ENCODE measurements at places on chromosomes 2 and 18. TPM values are rescaled to one million over a fixed set of nuclear protein-coding genes. Genes with fewer than 3 reads are reported as not detected.

GRCh38 chr2:74007711-74008110 is 23.0 kb downstream of the TET3 start:
- H3K27ac ChIP-seq = no peak overlapping the region

- H3K4me3 ChIP-seq = no peak overlapping the region
- no peaks in the 10 kb centered on the region for H3K36me3 ChIP-seq
- no peak for DNase-seq
- no peak overlapping the region for H3K27ac ChIP-seq
- no peaks in the 10 kb centered on the region for H3K27me3 ChIP-seq
- H3K4me1 ChIP-seq = peaks cover 21% of the 10 kb centered on the region
Measured at GRCh38 chr2:168224346-168224745, 23.0 kb downstream of the STK39 start.

DNA sequence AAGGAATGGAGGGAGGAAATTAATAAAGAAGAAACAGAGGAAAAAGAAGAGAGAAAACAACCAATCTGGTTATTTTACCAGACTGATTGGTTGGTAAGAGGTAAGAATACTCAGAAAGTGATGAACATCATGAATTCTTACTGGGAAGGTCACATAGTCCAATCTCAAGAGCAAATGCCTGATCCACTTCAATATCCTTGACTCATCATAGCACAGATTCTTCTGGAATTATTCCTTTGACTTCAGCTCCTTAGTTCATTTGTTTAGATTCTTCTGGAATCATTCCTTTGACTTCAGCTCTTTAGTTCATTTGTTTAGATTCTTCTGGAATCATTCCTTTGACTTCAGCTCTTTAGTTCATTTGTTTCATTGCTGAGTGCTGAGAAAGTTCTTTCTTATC is 2030.6 kb upstream of the CELF4 start:
- H3K4me1 ChIP-seq = no peaks in the 10 kb centered on the region
- no peak for DNase-seq
- no peak overlapping the region for H3K27ac ChIP-seq
- no peaks in the 10 kb centered on the region for H3K36me3 ChIP-seq

- H3K27me3 ChIP-seq = no peaks in the 10 kb centered on the region
- H3K27ac ChIP-seq = no peak overlapping the region
- peaks cover 30% of the 10 kb centered on the region for H3K4me1 ChIP-seq
- DNase-seq = no peak
Measured at GRCh38 chr18:44733069-44733753, 52.5 kb downstream of the SETBP1 start.

DNA sequence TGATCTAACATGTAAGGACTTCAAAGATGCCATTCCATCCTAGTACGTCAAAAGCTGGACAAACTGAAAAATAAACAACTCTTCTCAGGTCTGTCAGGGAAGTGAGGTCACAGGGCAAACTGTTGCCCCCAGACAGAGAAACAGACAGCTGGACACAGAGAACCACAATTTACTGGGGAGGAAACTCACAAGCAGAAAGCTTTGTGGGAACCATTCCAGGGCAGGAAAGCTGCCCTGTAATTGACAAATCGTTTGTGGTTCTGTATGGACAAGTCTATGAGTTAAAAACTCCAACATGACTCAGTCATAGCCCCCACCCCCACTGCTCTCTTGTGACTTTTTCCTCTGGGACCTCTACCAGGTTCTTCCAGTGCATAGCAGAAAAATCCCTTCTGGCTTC is 28.4 kb downstream of the MCEE start:
- no peaks in the 10 kb centered on the region for H3K4me1 ChIP-seq
- H3K4me3 ChIP-seq = no peak overlapping the region
- no peak overlapping the region for H3K27ac ChIP-seq

DNA sequence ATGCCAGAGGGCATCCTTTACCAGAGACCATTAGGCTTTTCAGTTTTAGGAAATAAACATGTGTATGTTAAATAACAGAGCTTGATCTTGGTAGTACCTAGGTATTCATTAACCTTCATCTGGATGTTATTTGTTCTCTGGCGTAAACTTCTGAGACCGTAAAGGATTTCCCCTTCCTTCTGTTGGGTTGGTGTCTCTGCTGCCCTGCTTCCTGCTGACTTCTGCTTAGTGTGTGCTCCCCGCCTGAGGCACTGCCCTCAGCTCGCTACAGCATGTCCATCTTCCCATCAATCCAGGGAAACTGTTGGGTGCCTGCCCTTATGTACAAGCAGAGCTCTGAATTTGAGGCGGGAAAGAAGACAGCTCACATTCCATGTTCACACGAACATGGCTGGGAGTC is 177.9 kb downstream of the TPGS2 start:
- no peak overlapping the region for H3K27ac ChIP-seq
- DNase-seq = no peak
- H3K4me3 ChIP-seq = no peak overlapping the region

Gene ABHD1
- 0.47 TPM for total RNA-seq

DNA sequence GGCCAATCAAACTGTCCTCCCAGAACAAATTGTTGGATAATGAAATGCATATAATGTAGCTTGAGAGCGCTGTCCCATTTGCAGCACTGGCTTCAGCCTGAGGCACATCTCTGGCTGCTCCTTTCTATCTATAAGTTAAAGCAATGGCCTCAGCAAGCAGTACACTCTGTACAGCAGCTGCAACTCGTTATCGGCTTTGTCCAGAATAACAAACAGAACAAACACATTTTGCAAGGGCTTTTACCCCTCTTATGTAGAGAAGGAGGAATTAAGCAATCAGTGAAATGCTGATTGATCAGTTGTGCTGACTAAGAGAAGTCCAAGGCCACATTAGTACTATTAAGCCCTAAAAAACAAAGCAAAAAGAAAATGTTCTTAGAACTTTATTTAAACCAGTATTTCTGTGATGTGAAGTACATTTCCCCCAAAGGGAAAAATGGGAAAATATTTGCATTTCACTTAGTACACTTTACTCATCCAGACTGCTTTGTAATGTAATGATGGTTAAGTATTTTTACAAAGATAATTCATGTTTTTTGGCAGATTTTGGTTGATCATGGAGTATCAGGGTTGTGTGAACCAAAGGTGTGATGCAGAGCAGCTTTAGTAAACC is 15.0 kb upstream of the CPS1 start:
- no peaks in the 10 kb centered on the region for H3K36me3 ChIP-seq
- H3K4me1 ChIP-seq = peaks cover 26% of the 10 kb centered on the region
- H3K27me3 ChIP-seq = no peaks in the 10 kb centered on the region
- H3K4me3 ChIP-seq = no peak overlapping the region

- H3K27ac ChIP-seq = no peak overlapping the region
- no peak overlapping the region for H3K4me3 ChIP-seq
- DNase-seq = no peak
- no peaks in the 10 kb centered on the region for H3K27me3 ChIP-seq
- no peaks in the 10 kb centered on the region for H3K36me3 ChIP-seq
- peaks cover 8% of the 10 kb centered on the region for H3K4me1 ChIP-seq
Measured at GRCh38 chr18:6624271-6624660, 105.2 kb upstream of the ARHGAP28 start.

DNA sequence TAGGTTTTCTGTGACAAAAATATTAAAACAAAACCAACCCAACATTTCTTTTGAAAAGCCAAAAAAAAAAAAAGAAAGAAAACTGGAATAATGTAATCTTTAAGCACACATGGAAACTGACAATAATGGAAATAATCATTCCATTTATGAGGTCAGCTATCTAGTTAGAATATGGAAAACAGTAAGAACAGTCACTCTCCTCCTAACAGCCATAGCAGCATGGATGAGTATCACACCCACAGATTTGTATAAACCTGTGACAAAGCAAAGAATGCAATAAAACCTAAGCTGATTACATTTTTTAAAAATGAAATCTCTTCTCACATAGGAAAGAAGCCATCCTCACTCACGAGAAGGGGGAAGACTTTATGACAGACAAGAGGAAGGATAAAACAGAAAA is 437.8 kb downstream of the NYAP2 start:
- H3K4me3 ChIP-seq = no peak overlapping the region
- no peaks in the 10 kb centered on the region for H3K27me3 ChIP-seq
- no peak for DNase-seq
- H3K27ac ChIP-seq = no peak overlapping the region
- H3K36me3 ChIP-seq = no peaks in the 10 kb centered on the region
- no peaks in the 10 kb centered on the region for H3K4me1 ChIP-seq

Gene NT5C1B
- not detected for total RNA-seq

DNA sequence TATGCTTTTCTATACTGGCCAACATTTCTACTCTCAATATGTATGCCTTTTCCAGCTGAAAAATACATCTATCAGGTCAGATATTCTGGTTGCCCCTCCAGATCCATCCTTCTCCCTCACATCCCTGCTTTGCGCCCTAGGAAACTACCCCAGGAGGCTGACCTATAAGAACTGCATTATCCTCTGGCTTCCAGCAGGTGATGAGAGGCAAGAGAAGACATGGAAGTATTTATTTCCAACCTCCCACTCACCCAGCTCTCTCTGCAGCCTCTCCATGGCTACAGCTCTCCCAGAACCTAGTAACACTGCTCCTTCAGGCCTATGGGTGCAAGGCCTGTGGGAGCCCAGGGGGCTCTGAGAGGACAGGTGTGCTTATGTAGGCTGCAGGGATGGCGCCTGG is 42.9 kb downstream of the ARID5A start:
- H3K36me3 ChIP-seq = no peaks in the 10 kb centered on the region
- no peaks in the 10 kb centered on the region for H3K4me1 ChIP-seq
- DNase-seq = no peak

Gene FAM161A
- total RNA-seq = 3.6 TPM

- H3K4me3 ChIP-seq = no peak overlapping the region
- no peak overlapping the region for H3K27ac ChIP-seq
- DNase-seq = no peak
- H3K4me1 ChIP-seq = peaks cover 6% of the 10 kb centered on the region
- no peaks in the 10 kb centered on the region for H3K36me3 ChIP-seq
Measured at GRCh38 chr2:44545005-44545404, 183.3 kb downstream of the CAMKMT start.

DNA sequence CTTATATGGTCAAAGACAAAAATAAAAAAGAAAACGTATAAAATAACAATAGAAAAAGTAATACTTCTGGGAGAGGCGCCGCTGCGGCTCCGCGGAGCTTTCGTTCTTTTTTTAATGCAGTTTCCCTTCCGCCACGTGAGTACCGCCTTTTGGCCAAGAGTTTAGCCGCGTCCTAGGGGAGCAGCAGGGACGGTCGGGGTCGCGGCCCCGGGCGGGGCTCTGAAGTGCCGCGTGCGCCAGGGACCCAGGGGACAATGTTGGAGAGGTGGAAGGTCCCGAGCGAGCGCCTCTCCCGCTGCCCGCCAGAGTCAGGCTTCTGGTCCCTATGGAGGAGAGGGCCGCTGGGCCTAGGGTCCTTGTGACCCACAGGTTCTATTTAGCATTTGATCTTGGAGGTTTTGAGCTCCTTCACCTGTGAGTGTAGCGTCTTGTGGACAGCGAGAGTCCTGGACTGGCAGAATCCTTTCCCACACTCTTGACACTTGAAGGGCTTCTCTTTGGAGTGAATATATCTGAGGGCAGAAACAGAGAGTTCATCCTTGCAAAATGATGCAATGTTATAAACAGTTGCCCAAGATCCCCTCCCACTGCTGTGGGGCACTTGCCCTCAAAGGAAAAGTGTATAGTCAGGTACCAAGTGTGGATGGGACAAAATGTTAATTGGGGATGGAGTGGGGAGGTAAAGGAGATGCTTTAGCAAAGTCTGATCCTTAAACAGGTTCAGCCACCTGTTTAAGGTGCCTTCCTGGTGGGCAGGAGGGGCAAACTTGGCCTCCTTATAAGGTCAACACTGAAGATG is 6.3 kb downstream of the OSR1 start:
- H3K4me1 ChIP-seq = peaks cover 12% of the 10 kb centered on the region
- no peaks in the 10 kb centered on the region for H3K36me3 ChIP-seq
- no peak for DNase-seq
- H3K27me3 ChIP-seq = no peaks in the 10 kb centered on the region
- H3K4me3 ChIP-seq = no peak overlapping the region
- no peak overlapping the region for H3K27ac ChIP-seq

Gene IWS1
- 20.3 TPM for total RNA-seq

Gene FOSL2
- total RNA-seq = 39.1 TPM

Gene CCL20
- 0.38 TPM for total RNA-seq

DNA sequence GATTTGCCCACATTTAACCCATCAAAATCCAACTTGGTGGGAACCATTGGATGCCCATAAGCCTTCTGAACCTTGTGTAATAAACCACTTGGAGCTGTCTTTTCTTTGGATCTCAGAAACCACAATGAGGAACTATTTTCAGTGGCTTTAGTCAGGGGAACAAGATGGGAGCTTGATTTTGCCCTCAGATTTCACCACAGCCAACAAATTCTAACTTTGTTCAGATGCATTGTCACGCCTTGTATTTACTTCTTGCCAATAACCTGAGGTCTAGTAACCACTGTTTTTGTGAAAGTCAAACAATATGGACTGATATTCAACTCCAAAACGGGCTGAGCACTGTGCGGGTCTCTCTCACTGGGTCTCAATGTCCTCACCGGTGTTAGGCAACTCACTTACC is 508.2 kb downstream of the TNS1 start:
- H3K27ac ChIP-seq = no peak overlapping the region
- DNase-seq = no peak
- H3K4me1 ChIP-seq = no peaks in the 10 kb centered on the region
- H3K4me3 ChIP-seq = no peak overlapping the region
- H3K27me3 ChIP-seq = no peaks in the 10 kb centered on the region
- H3K36me3 ChIP-seq = no peaks in the 10 kb centered on the region

- H3K4me1 ChIP-seq = no peaks in the 10 kb centered on the region
- H3K27me3 ChIP-seq = no peaks in the 10 kb centered on the region
- H3K4me3 ChIP-seq = no peak overlapping the region
- no peak for DNase-seq
- H3K36me3 ChIP-seq = no peaks in the 10 kb centered on the region
Measured at GRCh38 chr2:175823002-175823706, 178.9 kb downstream of the LNPK start.

DNA sequence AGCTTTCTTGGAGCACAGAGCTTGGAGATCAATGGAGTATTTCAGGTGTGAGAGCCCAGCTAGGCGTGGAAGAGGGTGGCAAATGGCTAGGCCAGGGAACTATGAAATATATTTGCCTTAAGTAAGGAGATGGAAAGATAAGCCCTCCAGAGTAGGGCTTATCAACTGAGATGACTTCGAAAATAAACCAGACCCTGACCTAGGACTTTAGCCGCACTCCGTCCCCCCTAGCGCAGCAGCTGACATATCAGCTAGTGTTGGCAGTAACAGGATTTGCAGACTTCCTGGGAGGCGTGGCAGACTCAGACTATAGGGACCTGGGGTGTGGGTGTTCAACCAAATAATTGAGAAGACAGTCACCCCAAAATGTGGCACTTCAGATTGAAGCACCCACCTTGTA is 127.7 kb upstream of the EPAS1 start:
- DNase-seq = no peak
- no peaks in the 10 kb centered on the region for H3K27me3 ChIP-seq
- no peaks in the 10 kb centered on the region for H3K4me1 ChIP-seq
- H3K27ac ChIP-seq = no peak overlapping the region

DNA sequence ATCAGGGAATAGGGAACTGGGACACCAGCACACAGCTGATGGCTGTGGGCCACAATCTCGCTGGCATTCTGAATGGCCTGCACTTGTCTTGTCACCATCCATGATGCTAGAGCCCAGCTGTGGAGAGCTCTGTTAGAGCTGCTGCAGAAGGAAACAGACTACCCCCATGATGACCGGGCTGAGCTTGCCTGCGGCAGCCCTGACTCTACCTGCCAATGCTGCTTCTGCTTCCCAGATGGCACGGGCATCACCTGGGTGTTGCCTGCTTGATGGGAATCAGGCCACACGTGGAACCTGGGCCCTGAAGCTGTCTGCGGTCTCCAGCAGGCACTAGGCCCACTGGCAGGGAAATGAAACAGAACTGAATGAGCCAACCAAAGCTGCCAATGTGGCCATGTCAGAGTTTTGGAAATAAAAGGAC is 11.2 kb upstream of the DAW1 start:
- no peaks in the 10 kb centered on the region for H3K4me1 ChIP-seq
- no peak for DNase-seq
- H3K36me3 ChIP-seq = no peaks in the 10 kb centered on the region
- H3K27ac ChIP-seq = no peak overlapping the region

- H3K4me3 ChIP-seq = no peak overlapping the region
- DNase-seq = no peak
- no peak overlapping the region for H3K27ac ChIP-seq
Measured at GRCh38 chr18:75075429-75075841, 133.5 kb downstream of the PTGR3 start.
